ENCODE measurements at places on chromosomes 6 and 20.

- no peak for DNase-seq
These were observed 56.3 kb upstream of the AFDN start for GRCh38 chr6:167770291-167770955.

- no peak for DNase-seq
These were observed 34.9 kb downstream of the ANGPT4 start for GRCh38 chr20:881051-881782.

GRCh38 chr6:3244003-3244831 is 14.5 kb upstream of the PSMG4 start:
- DNase-seq = no peak

DNA sequence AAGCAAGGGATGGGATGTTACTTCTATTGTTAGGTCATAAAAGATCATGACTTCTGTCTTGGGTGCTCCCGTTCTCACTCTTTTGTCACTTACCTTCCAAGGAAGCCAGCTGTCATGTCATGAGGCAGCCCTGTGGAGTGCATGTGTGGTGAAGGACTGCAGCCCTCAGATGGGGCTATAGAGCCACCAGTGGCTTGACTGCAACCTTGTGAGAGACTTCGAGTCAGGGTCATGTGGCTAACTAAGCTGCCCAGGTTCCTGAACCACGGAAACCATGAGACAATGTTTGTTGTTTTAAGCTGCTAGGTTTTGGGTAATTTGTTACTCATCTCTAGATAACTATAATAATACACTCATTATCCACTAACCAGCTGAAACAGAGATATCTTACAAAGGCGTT is 477.1 kb downstream of the BTBD3 start:
- DNase-seq = no peak

- peak; percentile 2 for DNase-seq
These were observed 586 bp upstream of the LST1 start for GRCh38 chr6:31585491-31585890.

DNA sequence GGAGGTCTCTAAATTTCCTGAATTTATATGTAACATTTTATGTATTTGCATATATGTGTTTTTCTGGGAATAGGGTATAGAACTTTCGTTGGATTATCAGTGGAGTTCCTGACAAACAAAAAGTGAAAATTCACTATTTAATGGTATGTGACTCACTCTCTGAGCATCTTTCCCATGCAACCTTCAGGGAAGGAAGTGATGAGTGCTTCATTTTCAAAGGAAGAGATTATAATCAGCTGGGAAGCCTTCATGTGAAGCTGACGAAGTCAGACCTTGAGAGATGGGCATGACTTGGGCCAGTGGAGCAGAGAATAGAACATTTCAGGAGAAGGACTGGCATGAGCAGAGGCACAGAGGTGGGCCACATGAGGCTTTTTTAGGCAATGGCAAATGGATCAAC is 72.7 kb downstream of the FAXC start:
- DNase-seq = no peak

DNA sequence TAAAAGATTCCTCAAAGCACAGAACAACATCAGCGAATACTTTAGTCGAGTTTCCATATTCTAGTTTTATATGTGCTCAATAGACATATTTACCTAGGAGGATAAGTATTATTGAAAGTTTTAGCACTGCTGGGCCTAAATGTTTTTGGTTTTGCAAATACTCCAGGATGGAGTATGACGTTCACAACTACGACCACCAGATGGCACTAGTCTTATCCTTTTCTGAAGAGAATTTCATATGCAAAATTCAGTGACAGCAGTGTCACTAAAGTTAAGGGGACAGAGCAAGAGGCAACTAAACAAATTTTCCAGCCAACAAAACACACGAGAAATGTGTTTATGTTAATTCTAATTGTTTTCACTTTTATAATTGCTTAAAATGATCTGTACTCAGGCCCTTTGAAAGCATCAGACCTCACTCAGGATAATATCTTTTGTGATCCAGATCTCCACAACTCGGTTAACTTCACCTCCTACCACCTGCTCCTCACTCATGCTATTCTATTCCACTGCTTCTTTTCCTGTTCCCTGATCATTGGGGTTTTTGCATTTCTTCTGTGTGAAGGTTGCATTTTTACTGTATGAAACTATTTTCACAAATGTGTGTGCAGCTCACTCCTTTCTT is 220.8 kb downstream of the TRDN start:
- peak; percentile 71 for DNase-seq

DNA sequence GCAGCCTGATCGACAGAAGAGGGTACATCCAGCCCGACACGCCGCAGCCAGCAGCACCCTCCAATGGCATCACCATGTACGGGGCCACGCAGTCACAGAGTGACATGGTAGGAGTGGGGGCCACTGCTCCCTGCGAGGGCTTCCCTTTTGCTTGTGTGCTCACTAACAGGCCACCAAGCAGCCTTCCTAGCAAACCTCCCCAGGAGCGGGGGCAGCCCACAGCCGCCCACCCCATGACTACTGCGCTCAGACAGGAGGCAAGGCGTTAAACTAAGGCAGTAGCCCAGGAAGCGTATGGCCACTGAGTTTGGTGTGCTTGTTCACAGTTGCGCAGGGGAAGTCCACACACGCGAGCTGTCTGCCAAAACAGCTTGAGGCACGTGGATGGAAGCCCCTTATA is 169.5 kb upstream of the SNX9 start:
- DNase-seq = no peak

GRCh38 chr6:74579047-74579446 is 626.8 kb downstream of the COL12A1 start:
- DNase-seq = no peak

- no peak for DNase-seq
These were observed 249.5 kb downstream of the SOX4 start for GRCh38 chr6:21842875-21843645.

GRCh38 chr6:116954938-116955337 is 77.9 kb downstream of the RFX6 start:
- no peak for DNase-seq

GRCh38 chr6:20688710-20689500 is 154.6 kb downstream of the CDKAL1 start:
- peak; percentile 52 for DNase-seq

DNA sequence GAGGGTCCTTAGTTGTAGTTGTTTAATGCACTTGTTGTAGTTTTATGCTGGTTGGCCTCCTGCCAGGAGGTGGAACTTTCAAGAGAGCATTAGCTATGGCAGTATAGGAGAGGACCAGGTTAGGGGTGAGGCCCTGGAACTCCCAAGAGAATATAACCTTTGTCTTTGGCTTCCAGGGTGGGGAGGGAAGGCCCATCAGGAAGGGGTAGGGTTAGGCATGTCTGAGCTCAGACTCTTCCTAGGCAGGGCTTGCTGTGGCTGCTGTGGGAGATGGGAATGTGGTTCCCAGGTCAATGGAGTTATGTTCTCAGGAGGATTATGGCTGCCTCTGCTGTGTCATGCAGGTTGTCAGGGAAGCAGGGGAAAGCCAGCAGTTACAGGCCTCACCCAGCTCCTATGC is 20.0 kb upstream of the GABRR1 start:
- DNase-seq = no peak

GRCh38 chr20:50193199-50193835 is 2.7 kb downstream of the CEBPB start:
- no peak for DNase-seq

GRCh38 chr20:41052742-41053419 is 24.3 kb downstream of the TOP1 start:
- no peak for DNase-seq

- DNase-seq = peak; percentile 47
These were observed 23.7 kb downstream of the HLA-A start for GRCh38 chr6:29965873-29966601.

All from NCI-H1694 (cell line).